ENCODE measurements at places on chromosomes 6 and 20.
A peak's percentile ranks its signal among the peaks of the same experiment; 100 is the strongest.

DNA sequence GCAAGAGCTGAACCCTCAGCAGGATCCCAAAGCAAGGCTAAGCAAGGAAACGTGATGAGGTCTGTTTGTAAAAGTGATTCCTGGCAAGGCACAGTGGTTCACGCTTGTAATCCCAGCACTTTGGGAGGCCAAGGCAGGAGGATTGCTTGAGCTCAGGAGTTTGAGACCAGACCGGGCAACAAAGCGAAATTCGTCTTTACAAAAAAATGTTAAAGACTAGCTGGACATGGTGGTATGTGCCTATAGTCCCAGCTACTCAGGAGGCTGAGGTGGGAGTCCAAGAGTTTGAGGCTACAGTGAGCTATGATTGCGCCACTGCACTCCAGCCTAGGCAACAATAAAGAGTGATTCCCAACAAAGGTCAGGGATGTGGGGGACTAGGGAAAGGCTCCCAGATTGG, 4.1 kb upstream of the XKR7 start:
- no peak for DNase-seq

DNA sequence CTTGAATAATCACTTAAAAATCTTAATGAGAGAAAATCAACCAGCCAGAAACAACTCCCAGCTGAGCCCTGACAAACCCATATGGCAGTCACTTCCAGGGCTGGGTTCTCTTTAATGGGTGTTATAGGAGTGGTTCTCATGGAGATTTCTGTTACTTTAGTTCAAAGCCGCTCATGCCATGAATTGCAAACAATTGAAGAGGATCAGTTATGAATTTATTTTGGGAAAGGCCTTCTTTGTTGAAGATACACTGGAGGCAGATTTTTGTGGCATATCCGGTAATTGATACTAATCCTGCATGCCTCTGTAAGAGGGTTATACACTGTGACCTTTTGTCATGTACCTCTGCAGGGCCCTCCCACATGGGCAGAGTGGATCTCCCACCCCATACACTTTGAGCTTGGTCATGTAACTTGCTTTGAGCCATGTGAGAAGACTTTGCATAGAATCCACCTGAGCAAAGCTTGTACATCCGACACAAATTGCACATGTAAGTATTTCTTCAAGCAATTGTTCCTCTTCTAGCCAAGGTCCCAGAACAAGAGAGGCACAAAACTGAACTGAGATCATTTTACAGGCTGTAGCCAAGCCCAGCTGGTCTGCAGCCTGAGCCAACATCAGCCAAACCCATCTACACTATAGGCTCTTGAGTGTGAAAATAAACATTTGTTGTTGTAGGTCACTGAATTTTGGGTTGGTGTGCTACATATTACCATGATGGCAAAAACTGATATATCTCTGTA, 492.3 kb downstream of the PREX1 start:
- DNase-seq, result no peak

DNA sequence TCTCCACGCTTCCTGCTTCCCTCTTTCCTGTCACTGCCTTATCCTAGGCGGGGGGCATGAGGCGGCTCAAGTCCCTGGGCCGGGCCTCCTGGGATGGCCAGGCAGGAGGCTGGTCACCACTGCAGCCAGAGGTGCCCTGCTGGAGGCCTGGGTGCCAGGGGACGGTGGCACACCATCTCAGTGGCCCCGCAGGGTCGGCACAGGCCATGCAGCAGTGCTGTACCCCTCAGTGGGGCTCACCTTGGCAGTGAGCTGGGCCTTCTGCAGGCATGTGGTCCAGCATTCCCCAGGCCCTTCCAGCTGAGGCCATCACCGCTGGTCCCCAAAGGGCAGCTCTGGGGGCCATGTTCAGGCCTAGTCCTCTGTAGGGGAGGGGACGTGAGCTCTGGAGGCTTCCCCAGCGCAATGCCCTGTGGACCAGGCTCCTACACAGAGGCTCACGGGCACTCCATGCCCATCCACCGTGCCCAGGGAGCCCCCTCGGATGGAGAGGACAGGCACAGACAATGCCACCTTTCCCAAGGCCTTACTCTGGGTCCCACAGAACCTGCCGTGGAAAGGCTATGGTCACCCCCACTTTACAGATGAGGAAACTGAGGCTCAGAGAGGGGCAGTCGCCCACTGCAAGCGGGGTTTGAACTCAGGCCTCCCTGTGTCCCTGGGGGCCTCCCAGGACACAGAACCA, 123.8 kb downstream of the TAF4 start:
- peak; percentile 53 for DNase-seq

- DNase-seq, result no peak
Measured at GRCh38 chr6:168906391-168906790, 347.3 kb downstream of the THBS2 start.

- DNase-seq, result no peak
Measured at GRCh38 chr6:67885081-67886033, 749.7 kb upstream of the ADGRB3 start.

- no peak for DNase-seq
Measured at GRCh38 chr6:113464536-113464935, 392.6 kb upstream of the MARCKS start.

GRCh38 chr6:133891149-133891926, 2.4 kb downstream of the TCF21 start:
- peak; percentile 72 for DNase-seq

DNA sequence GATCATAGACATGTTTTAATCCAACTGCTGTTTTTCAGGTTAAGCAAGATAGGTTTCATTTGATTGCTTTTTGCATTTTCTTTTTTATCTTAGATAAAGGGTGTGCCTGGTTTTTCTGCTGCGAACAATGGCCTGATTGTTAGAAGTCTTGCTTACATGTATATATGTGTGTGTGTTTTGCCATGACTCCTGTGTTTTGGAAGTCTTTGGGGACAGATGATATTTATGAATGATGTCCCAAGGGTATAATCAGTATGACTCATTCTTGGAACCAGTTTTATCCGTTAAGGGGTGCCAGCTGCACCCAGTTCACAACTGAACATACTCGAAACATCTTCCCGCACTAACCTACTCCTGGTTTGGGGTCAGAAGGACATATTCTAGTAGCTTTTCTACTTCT, 230.1 kb upstream of the SUPT3H start:
- no peak for DNase-seq

DNA sequence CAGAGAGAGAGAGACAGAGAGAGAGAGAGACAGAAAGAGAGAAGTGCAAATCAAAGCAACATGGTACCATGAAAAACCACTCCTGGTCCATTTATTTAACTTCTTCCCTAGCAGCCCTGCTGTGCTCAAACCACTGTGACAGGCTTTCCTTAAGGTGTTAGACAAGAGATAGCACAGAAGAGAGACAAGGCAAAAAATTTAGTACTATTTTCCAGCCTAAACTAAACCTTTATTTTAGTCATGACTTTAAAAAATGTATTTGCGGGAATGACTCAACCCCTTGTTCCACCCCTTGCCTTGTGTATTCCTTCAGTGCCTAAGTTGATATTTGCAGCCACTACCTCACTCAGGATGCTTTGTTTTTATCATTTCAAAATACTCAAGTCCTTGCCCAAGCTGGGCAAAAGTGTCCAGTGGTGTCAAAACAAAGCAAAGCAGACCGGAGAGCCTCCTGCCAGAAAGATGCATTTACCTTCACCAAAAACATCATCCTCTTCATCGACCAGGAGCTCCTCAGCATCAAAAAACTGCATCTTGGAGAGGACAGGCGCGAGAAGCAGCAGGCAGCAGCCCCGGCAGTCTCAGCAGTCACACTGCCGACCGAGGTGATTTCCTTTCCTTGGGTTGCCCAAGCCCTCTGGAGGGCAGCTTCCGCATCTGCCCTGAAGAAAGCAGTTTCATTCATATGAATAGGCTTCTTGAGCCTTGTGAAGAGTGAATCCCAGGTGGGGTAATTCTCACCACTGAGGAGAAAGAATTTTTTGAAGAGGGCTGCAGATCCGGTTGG, at the start of gene RIPOR2:
RIPOR2 (minus strand) TSS at position 595 of the 787 bp plus-strand sequence; CDS start at position 533, 62 bp downstream.
- peak; percentile 93 for DNase-seq

DNA sequence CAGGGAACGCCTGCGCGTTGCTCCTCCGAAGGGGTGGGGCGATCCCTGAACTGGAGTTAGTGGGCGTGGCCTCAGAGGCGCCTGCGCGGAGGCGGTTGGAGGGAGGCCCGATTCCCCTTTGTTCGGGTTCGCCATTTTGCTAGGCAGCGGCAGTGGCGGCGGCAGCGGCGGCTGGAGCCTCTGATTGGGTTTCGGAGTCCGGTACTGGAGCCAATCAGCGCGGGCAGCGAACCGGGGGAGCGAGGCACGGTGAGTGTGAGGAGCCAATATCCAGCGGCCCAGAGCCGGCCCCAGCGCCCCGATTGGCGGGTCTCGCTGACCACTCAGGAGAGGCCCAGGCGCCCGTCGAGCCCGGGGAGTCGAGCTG, at the start of gene NFYA:
NFYA (plus strand) TSS at position 139 of the 367 bp plus-strand sequence. CDS start 6,116 bp downstream, outside the sequence.
- no peak for DNase-seq

- DNase-seq, result no peak
Measured at GRCh38 chr6:89928604-89929003, 34.3 kb downstream of the GJA10 start.

GRCh38 chr6:157655139-157655538, 167.9 kb upstream of the SNX9 start:
- no peak for DNase-seq

- DNase-seq, result no peak
Measured at GRCh38 chr6:33812669-33813068, 8.9 kb upstream of the MLN start.

- DNase-seq, result no peak
Measured at GRCh38 chr6:113385020-113385431, 472.1 kb upstream of the MARCKS start.

DNA sequence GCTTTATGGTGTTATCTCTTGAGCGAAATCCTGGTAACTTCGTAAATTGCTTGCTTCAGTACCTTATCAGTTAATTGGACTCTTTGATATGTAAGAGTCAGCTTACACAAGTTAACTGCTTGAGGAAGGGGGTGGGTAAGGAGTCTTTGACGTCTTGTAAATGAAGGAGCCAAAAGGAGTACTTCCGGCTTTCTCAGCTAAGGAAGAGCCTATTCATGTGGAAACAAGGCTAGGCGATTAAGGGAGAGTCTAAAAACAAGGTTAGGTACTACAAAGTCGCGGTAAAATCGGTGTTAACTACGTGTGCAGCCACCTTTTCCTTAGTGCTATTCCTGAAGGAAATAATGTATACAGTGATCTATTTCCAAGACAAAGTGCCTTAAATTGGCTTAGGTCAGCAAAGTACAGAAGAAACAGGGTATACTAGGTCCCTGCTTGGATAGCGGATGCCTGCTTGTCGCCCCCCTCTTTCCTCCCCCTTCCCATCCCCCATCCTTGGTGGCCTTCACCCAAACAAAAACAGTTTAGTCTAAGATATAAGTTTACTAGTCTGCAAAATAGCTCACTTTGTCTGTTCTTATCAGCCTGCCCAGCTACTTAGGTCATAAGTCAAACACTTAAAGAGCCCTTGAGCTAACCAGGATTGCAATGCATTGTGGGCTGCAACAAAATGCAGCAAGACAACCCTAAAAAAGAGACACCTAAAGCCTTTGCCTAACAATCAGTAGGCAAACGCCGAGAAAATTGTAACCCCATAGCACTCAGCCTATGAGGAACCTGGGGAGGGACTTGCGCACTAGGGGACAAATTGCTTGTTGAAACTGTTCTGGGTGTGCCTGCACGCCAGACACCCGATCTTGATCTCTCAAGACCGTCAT, 147.3 kb downstream of the TRIM27 start:
- no peak for DNase-seq

GRCh38 chr20:38725931-38726803, 1.9 kb downstream of the SLC32A1 start:
- no peak for DNase-seq

DNA sequence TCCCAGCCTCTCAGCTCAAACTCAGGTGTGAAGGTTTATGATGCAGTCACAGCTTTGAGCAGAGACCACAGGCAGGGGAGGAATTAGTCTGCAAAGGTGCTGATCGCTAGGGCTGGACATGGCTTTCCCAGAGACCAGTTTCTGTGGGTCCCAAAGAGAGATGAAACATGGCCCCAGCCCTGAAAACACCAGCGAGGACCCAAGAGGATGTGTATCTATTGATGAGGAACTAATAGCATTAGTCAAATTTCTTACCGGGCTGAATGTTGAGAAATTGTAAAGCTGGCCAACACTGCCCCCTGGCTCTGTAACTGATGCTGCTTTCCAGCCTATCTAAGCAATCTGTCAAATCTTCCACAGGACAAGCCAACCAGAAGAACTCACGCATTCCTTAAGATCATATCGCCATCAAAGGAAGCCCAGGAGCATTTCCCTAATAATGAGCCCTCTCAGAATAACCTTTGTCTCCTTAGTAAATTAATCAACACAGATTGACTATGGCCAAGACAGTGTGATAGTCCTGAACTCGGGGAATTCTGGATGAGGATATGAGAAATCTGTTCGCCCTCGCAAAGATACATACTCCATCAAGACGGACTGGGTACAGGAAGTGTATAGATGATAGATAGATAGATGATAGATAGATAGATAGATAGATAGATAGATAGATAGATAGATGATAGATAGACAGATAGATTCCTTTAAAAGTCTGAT, 7.8 kb upstream of the ACSS1 start:
- peak; percentile 82 for DNase-seq

GRCh38 chr20:30286157-30286556, 971.3 kb upstream of the DEFB115 start:
- peak; percentile 77 for DNase-seq

DNA sequence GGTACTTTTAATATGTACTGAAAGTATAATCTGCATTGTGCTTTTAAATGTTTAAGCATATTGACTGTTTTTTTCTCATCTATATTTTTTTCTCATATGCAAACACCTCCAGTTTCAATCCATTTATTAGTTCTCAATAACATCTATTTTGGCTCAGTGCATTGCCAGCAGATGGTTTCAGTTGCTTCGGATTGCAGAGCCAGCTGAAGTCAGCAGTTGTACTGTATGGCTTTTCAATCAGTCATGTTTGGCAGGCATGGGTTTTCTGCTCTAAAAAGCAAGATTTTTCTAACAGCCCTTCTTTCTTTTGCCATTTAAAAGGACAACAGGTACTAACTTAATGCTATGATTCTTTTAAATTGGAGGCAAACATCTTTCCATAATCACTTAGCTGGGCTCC, 121.2 kb downstream of the CD109 start:
- no peak for DNase-seq

- DNase-seq, result no peak
Measured at GRCh38 chr6:126625019-126625418, 285.1 kb downstream of the CENPW start.

- no peak for DNase-seq
Measured at GRCh38 chr20:50034567-50035180, 51.9 kb downstream of the SNAI1 start.

GRCh38 chr6:140105857-140106256, 731.4 kb upstream of the CITED2 start:
- DNase-seq, result no peak

GRCh38 chr6:87779542-87779941, 77.5 kb upstream of the AKIRIN2 start:
- no peak for DNase-seq

DNA sequence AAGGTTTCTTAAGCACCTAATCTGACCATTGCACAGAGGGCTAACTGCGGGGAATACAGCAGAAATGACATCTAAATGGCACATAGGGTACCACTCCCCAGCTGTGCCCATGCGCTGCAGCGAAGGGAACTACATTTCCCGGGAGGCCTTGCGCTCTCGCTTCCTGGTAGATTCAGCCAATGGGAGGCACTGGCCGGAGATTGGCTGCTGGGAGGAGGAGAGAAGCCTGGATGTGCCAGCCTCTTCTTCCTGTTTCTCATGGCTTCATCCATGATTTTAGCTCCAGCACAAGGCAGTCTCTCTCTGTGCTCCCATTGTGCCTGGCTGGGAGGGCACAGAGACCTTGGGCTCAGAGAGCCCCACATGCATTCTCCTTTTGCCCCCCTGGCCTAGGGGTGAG, 101.7 kb upstream of the FOXA2 start:
- no peak for DNase-seq

- no peak for DNase-seq
Measured at GRCh38 chr6:132261354-132261753, 139.9 kb downstream of the MOXD1 start.

- DNase-seq, result no peak
Measured at GRCh38 chr6:8269872-8270454, 165.4 kb downstream of the SLC35B3 start.
